ENCODE measurements at places on chromosomes 3 and 15.

DNA sequence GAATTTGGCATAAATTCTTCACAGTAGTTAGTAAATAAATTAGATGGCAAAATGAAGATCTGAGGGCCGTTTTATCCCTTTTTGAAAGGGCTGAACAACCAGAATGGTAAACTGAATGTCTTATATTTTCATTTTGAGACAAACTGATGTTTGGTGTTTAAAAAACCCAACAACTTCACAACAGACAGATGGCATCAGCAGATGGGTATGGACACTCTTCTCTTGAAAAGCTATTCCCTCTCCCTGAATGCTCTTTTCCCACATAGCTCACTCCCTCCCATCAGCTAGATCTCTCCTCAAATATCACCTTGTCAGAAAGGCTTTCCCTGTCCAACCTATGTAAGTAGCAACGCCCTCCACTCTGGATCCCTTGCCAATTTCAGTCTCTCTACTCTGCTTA lies 33.3 kb downstream of the EMC4 start:
- no peak for DNase-seq

DNA sequence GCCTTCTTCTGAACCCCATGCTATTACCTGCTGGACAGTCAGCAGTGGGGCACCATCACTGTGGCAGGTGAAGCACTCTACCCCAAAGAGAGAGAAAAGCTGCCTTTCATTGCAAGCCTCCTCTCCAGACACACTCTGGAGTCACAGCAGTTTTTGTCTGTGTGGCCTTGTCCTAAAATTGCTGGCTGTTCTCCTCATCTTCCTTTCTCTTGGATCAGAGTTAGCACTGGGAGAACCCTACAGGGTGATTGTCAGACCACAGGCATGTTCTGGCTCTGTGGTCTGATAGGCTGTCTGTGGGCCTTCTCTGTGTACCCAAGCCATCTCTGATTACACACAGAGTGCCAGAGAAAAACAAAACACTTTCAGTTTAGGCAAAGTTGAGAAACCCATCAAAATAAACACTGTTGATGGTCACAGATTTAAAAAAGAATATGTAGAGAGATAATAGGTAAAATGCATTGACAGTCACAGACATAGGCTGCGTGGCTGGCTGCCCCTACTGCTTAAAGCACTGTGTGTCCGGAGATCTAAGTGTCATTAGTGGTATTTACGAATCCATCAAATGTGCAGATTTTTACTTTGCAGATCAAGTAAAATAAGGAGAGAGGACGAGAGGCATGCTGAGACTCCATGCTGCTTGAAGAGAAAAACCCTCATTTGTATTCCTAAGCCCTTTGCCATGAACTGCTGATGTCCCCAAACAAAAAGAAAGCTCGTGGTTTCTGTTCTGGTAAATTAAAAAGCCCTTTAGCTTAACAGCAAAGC lies 689.9 kb downstream of the TUSC7 start:
- DNase-seq = no peak

DNA sequence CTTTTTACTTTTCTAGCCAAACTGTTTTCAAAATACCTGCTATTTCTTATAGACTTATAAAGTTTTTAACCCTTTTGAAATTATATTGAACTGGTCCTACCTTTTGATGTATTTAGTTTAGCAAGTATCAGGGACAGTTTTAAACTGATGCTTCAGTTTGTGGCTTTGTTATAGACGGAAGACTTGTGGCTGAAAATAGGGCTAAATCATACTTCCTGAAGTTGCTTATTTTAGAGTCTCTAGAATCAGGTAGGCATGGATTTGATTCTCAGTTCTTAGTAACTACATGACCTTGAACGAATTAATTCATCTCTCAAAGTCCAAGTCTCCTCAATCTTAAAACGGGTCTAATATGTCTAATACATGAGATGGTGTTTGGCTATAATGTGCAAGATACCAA lies 322.8 kb downstream of the RAP2B start:
- DNase-seq = no peak

- no peak for DNase-seq
Measured at GRCh38 chr3:114639171-114639570, 345.3 kb downstream of the TIGIT start.

DNA sequence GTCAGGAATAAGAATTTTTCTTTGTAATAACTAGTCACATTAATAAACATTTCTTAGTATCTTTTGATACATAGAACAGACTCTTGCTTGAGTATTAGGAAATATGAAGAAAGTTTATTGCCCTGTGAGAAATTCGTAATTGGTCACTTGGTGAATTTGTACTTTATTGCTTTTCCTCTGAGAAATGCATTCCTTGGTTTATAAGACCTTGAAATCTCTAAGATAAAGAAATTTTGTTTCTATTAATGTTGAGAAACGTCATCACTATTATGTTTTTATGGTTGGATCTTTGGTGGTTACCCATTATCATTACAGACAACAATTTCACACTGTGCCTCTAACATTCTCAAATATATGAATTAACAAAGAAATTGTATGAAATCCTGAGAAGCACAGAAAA lies 652.0 kb upstream of the NECTIN3 start:
- DNase-seq = no peak

DNA sequence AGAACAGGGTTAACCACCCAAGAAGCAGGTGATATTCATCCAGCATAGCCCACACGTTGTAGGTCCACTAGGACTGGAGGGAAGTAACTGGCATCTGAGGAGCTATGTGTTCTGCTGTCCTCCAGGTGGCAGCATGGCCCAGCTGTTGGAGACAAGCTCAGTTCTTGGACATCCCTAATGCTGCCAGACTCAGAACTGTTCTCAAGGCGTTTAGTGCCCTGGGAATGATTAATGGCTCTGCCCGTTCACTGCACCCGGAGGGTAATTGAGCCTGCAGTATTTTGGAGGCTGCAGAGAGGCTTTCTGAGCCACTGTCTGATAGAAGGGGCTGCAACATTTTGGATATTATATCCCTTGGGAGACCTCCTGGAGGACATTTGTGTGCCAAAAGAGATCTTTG lies 521.3 kb upstream of the SEMA6D start:
- no peak for DNase-seq

- DNase-seq = no peak
Measured at GRCh38 chr3:116579840-116580239, 129.7 kb upstream of the TUSC7 start.

GRCh38 chr15:41935566-41936020 lies 36.8 kb downstream of the EHD4 start:
- no peak for DNase-seq

- no peak for DNase-seq
Measured at GRCh38 chr3:107589454-107589853, 66.7 kb downstream of the BBX start.

GRCh38 chr15:50059203-50059772 lies 59.7 kb downstream of the ATP8B4 start:
- DNase-seq = no peak

GRCh38 chr3:117486719-117487716 lies 777.4 kb downstream of the TUSC7 start:
- no peak for DNase-seq

Measured in upper lobe of left lung (tissue), 6 donors.